ENCODE measurements at places on chromosomes 2 and 18.

- DNase-seq, result no peak
Observed at GRCh38 chr18:58263055-58263957, 219.3 kb downstream of the NEDD4L start.

GRCh38 chr18:51525453-51526225 lies 328.2 kb upstream of the MEX3C start:
- DNase-seq, result no peak

GRCh38 chr2:39160982-39161381 lies 40.1 kb upstream of the SOS1 start:
- no peak for DNase-seq

- no peak for DNase-seq
Observed at GRCh38 chr2:201200345-201200744, 17.4 kb downstream of the CASP10 start.

GRCh38 chr2:73291093-73291460 lies 2.3 kb downstream of the EGR4 start:
- DNase-seq, result peak; percentile 38

GRCh38 chr18:11494107-11494506 lies 115.3 kb upstream of the SLC35G4 start:
- DNase-seq, result no peak

DNA sequence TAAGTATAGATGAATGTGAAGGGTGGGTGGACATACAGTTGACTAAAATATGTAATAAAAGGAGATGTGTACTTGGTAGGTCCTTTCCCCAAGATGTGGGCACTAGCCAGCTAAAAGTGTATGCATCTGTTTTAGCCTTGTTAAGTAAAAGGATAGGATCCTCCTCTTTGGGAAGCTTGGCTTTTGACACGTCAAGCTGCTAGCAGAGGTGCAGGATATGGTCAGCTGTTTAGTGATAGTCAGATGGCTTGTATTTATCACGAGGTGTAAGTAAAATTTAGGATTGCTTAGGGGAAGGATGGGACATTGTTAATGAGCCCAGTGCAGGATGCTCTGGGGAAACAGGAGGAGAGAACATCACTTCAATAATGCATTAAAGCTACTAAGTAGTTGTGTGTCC lies 1.5 kb downstream of the MFSD6 start:
- no peak for DNase-seq

DNA sequence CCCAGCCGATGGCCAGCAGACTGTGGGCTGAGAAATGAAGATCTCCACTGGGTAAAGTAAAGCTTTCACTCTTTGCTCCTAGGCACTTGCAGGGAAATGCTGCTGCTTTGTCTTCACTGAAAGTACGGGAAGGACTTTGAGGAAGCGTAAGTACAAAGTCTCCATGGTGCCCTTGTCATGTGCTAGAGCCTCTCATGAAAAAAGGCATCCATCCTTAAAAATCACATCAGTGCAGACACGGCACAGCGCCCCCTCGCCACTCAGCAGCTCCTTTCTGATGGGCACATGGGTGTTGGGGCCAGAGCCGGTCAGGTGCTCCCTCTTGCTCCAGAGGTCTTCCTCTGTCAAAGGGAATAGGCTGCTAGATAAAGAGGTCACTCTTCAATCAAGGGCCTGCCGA lies 109.0 kb upstream of the STPG4 start:
- no peak for DNase-seq

- DNase-seq, result no peak
Observed at GRCh38 chr2:20422402-20423271, 24.2 kb upstream of the RHOB start.

DNA sequence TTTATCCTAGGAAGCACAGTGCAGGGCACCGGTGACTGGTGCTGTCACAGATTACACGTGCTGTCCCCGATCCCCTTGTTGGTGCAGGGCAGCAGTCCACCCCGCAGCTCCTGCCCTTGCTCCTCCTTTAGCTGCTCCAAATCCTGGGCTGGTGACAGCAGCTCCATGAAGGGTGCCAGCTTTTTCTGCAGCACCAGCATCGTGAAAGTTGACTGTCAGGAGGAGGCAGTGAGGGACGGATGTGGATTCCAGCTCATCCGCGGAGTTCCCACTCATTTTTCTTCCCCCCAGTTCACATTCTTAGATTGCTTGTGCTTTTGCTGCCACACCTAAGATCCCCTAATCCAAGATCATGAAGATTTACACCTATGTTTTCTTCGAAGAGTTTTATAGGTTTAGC lies 67.5 kb downstream of the ONECUT2 start:
- DNase-seq, result no peak

DNA sequence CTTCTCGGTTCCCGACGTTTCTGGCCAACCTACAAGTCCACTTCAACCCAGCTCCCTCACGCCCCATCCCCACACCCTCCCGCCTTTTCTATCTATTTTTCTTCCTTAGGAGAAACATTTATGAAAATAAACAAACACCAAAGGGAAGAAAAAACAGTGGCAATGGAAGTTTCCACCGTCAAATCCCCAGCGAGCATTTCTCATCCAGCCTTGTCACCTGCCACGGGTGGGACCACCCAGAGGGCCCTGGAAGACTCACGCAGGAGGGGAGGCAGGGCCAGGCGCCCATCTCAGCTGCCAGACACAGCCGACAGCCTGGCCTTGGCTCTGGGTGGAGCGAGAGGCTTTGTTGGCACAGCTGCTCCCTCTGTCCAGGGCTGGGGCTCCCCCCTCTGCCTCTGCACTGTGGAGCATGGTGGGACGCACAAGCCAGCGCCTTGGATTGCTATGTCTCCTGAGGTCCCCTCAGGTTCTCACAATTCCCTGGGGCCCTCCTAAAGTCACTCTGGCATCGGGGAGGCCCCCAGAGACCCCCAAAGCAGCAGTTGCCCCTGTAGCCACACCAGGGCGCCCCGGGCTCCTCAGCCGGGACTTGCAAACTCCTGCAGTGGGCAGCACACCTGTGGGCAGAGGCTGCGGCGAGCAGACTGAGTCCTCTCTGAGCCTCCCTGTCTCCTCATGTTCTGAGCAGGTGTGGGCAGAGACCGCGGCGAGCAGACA lies 395.7 kb upstream of the SALL3 start:
- no peak for DNase-seq

DNA sequence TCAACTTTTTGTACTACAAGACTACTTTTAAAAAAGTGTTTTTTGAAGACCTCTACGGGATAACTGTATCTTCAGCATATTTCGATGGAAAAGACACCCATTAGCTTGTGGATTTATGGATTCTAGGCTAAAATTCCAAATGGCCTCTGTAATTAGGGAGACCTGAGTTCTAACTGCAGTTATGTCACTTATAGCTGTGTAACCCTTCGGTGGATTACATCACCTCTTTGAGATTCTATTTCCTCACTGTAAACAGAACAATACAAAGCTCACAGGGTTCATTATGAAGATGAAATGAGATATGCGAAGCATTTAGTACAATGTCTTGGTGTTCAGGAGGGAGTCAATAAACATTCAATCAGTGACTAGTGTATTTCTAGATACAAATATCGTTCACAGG lies 24.2 kb downstream of the LMAN2L start:
- no peak for DNase-seq

DNA sequence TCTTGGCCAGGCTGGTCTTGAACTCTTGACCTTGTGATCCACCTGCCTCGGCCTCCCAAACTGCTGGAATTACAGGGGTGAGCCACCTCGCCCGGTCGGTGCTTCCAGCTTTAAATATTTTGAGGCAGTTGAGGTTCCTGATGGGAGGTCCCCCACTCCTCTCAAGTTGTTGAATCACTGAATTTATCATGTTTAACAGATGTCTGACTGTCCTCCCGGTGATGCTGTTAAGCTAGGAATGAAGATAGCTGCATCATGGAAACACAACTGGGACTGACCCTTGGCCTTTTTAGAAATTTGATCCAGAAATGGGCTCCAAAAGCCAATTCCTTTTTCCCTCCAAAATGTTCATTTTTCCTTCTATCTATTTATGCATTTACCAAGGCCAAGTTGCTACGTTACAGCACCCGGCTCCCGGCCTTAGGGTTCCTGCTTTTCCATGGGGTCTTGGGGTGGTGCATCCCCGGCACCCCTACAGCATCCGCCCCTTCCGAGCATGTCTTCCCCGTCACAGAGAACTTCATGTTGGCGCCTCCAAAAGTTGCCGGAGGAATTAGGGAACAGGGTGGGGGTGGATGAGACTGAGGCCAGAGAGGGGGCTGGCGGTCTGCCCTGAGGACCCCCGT lies 43.9 kb downstream of the PAX8 start:
- DNase-seq, result no peak

- DNase-seq, result no peak
Observed at GRCh38 chr2:81901017-81901416, 1596.5 kb upstream of the LRRTM1 start.

GRCh38 chr2:115083225-115083624 lies 640.8 kb downstream of the DPP10 start:
- DNase-seq, result no peak

DNA sequence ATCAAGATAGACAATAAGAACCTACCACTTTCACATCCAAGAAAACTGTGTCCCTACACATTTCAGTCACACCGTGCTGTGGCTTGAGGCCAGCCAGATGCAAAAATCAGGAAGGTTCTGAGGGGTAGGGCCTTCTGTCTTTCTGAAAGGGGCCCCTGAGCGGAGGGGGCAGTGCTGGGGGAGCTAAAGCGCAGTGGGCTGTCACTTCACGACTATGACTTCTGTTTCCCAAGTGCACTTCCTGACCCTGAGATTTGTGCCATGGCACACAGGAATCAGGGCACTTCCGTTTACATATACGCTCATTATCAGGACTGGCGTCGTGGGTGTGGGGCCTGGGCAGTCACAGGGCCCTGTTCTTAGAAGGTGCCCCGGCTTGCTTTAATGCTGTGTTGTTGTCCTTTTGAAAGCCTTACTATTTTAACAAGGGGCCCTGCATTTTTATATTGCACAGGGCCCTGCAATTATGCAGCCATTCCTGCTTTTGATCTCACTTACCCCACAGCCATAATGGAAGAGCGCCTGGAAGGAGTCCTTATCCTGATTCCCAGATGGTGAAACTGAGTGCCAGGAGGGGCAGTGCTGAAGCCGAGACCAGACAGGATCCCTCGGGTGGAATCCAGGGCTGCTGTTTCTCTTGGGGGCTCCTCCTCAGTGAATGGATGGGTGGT lies 620 bp downstream of the NGEF start:
- DNase-seq, result no peak

GRCh38 chr18:62080172-62080900 lies 106.5 kb downstream of the PIGN start:
- no peak for DNase-seq

GRCh38 chr18:79393635-79394533 lies 1.8 kb upstream of the NFATC1 start:
- peak; percentile 49 for DNase-seq

DNA sequence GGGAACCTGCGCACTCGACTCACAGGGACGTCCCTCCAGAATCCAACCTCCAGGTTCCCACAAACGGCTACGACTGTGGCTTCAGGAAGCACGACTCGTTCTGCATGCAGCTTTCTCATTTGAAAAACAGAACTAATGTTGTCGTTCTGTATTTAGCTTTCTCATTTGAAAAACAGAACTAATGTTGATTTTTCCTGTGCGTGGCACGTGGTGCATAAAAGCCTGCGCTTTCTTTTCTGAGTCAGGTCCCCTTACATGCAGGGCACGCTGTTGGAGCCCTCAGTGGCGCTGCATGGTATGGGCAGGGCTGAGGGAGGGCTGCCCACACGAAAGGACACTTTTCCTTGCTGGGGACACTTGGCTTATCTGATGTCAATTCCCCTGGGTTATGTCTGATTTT lies 124.3 kb downstream of the TMEM18 start:
- DNase-seq, result no peak

DNA sequence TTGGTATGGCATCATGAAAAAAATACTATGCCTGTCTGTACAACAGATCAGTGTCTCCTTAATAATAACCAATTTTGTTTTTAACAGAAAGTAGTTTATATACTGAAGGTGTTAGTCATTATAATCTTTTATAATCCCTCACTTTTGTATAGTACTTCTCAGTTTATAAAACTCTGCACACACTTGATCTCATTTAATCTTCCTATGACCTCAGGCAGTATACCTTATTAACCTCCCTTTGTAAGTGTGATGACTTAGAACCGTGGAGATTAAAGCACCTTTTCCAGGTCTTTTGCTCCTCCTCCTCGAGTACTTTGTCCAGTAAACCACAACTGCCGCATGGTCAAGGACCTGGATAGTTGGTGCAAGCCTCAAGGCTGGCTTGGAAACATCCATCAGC lies 945.5 kb downstream of the EPHA4 start:
- DNase-seq, result no peak

DNA sequence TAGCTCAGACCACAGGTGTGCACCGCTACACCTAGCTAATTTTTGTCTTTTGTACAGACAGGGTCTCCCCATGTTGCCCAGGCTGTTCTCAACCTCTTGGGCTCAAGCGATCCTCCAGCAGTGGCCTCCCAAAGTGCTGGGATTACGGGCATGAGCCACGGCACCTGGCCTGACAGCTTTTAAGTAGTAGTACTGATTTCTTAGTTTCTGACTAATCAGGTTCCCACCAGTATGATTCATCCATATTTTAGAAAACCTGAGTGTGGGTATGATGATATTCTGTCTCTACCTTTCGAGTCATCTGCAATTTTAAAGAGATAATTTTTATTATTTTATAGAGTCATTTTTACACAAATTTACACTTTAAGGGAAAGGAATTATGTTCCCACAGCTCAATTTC lies 46.4 kb upstream of the GULP1 start:
- DNase-seq, result no peak

DNA sequence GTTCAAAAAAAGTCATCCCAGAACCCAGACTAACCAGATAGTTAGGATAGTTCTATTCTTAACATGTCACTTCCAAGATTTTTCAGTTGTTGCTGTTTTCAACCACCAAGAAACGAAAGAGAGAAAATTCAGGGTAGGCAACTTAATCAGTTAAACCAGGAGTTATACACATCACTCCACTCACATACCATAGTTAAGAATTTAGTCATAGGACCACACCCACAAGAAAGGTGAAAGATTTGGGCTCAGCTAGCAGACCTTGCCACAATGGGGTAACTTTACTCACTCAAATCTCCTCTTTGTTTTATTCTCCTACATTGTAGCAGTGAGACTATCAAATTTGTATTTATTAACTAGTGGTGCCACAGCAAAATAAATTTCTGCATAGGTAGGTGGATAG lies 473.6 kb downstream of the NUP35 start:
- DNase-seq, result no peak

DNA sequence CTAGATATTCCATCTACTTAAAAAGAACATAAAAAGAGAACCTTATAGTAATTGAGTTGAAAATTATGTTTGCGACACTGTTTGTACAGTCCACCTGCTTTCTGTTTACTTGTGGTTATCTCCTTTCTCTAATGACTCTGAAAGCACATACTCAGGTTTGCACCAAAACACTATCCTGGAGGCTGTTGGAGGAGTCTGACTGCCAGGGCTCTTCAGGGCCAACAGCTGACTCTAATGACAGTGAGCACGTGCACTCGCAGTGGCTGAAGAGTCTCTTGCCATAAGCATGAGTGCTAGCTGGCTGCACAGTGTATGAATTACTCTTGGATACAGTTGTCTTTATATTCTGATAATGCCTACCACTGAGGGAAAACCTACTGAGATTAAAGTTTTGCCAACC lies 16.7 kb upstream of the GLS start:
- DNase-seq, result no peak
